ENCODE measurements at places on chromosomes 4 and X.

- DNase-seq: no peak
Observed at GRCh38 chr4:141771889-141772830, 135.8 kb downstream of the IL15 start.

DNA sequence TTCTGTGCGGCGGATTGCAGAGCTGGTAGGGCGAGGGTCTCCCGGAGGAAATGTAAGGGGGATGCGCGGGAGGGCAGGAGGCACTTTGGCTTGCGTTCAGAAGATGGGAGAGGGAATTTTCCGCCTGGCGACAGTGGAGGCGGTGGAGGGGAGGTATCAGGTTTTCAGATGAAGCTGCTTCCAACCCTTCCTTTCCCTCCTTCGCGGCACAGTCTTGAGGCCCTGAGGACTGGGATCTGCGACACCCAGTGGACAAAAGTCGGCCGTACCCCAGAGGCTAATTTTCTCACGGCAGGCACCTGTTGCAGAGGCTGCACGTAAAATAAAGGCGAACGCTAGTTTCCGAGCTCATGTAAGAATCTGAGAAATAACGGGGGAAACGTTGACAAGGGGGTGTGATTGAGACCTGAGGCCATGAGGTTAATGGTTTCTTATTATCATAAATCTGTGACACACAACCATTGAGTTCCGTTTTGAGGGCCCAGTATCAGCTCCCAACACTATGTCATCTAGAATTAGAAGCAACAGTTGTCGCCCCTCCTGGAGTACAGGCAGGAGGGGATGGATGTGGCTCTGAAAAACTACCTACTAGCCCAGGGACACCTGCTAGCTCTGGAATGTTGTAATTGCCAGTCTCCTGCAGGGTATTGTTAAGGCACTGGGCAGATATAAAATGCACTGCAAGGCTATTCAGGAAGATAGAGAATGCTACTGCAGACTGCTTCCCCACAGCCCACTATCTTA, 1.1 kb downstream of the ZCCHC18 start:
- DNase-seq: peak; percentile 3

- no peak for DNase-seq
Observed at GRCh38 chr4:156576946-156577345, 394.7 kb downstream of the PDGFC start.

DNA sequence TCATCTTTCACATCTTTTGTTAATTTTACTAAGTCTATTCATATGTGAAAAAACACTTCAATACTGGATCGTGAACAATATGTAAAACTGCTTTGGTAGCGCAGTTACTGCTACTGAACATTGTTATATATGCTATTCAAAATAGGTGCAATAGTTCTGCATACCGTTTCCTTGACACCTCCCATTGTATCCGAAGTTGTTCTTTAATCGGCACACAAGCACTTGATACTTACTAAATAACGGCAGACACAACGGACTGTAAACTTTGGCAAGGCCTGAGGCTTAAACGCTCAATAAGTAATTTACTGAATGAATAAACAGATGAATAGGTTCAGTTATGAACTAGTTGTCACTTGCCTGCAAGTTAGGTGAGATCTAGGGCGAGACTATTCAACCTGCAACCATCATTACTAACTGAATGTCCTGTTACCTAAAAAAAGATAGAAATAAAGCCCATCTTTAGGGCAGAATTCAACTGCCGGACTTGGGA, 620 bp downstream of the ANAPC10 start:
- no peak for DNase-seq

GRCh38 chrX:154378059-154378798, 866 bp upstream of the EMD start:
- DNase-seq: no peak

Data from caudate nucleus (tissue), 63 donors.